ENCODE measurements at places on chromosomes 3 and 15. TPM values are rescaled to one million over a fixed set of nuclear protein-coding genes. Genes with fewer than 3 reads are reported as not detected.
A peak's percentile ranks its signal among the peaks of the same experiment; 100 is the strongest.

GRCh38 chr15:91611561-91612323, 241.8 kb upstream of the SLCO3A1 start:
- no peaks in the 10 kb centered on the region for H3K36me3 ChIP-seq
- DNase-seq = no peak

GRCh38 chr3:37537914-37538691, 323.6 kb upstream of the CTDSPL start:
- no peak overlapping the region for H3K4me3 ChIP-seq
- H3K27ac ChIP-seq = no peak overlapping the region
- peaks cover 30% of the 10 kb centered on the region for H3K4me1 ChIP-seq
- DNase-seq = peak; percentile 91
- H3K36me3 ChIP-seq = peaks cover 18% of the 10 kb centered on the region

DNA sequence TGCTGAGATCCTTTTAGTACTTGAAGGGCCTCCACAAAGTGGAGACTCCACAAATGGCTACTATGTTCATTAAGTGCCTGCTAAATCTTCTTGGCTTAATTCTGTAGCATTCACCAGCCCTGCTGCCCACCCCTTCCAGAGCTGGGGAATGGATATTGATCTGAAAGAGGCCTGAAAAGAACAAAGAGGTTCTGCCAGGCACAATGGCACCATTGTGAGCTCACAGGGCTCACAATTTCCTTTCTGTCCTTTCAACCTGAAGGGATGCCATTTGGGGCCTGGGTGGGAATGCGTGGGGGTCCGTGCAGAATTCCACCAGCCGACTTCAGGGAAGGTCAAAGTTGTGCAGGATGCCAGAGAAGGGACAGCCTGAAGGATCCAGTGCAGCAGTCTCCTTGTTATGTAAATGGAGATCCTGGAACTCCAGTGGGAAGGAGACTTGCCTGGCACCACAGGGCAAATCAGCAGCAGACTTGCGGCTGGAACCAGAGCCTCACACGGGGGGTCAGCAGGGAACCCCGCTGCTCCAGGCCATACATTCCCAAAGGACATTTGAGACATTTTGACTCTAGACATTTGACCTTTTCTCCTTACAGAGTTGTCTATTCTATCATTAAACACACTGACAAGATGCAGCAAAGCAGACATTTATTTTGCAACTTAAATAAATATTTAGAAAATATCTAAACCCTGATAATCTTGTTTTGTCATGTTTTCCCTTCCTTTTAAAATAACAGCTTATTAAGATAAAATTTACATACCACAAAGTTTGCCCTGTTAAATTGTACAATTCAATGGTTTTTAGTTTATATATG, 21.5 kb upstream of the MORF4L1 start:
- no peak overlapping the region for H3K4me3 ChIP-seq
- H3K27me3 ChIP-seq = no peaks in the 10 kb centered on the region
- H3K36me3 ChIP-seq = no peaks in the 10 kb centered on the region

GRCh38 chr15:49320351-49320750, 102.7 kb upstream of the FGF7 start:
- no peak overlapping the region for H3K4me3 ChIP-seq
- peaks cover 6% of the 10 kb centered on the region for H3K36me3 ChIP-seq
- H3K27me3 ChIP-seq = no peaks in the 10 kb centered on the region
- DNase-seq = no peak

DNA sequence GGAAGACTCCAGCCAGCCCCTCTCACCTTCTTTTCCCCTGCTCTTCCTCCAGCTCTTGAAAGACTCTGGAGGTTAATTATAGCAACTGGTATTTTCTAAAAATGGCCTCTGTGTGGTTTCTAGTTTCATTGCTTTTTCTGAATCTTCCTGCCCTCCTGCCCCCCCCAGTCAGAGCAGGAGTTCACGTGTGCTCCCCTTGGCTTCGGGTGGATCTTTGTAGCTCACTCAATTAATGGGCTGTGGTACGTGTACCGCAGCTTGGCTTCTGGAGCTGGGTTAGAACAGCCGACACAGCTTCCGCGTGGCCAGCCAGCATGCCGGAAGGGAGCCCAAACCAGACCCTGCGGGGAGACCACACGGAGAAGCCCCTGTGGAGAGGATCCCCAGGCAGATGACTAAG, 31.5 kb downstream of the TM2D3 start:
- no peak for DNase-seq
- H3K27ac ChIP-seq = no peak overlapping the region
- no peaks in the 10 kb centered on the region for H3K27me3 ChIP-seq
- H3K36me3 ChIP-seq = no peaks in the 10 kb centered on the region
- H3K4me1 ChIP-seq = peaks cover 3% of the 10 kb centered on the region

DNA sequence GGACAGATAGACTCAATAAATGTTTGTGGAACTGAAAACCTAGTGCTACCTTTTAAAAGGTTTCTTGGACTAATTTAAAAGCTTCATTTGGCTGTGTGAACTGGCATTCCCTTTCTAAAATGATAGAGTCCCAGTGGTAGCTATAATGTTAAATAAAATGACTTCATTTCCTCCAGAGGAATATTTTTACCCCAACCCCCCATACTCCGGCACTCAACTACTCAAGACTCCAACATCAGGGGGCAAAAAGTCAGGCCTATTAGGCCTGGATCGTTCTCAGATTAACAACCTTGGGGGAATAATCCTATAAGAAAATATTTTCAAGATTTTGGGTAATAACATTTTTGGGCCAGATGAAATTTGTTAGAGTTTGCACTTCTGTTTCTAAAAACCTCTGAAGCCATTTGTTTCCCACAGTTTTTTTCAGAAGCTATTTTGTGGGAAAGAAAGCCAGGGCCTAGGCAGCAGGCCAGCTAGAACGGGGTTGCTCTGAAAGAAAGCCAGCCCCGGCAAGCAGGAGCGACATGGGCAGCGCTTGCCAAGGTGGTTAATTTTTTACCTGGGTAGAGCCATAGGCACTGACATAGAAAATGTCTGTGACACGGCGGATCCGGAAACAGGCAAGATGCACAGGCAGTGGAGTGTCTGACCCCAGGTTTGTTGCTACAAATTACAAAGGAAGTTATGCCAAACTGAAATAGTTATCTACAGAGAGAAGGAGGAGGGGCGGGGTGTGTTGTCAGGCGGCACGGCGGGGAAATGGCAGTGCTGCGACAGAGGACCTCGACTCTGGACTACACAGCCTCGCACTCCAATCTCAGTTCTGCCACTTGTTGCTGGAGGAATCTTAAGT, 84.6 kb downstream of the MAGI1 start:
- H3K36me3 ChIP-seq = no peaks in the 10 kb centered on the region
- H3K27me3 ChIP-seq = no peaks in the 10 kb centered on the region
- peak; percentile 73 for DNase-seq

- H3K27ac ChIP-seq = no peak overlapping the region
- no peaks in the 10 kb centered on the region for H3K36me3 ChIP-seq
- H3K4me3 ChIP-seq = no peak overlapping the region
- H3K4me1 ChIP-seq = peaks cover 20% of the 10 kb centered on the region
These were observed 921.1 kb downstream of the ROBO1 start for GRCh38 chr3:78846718-78847117.

DNA sequence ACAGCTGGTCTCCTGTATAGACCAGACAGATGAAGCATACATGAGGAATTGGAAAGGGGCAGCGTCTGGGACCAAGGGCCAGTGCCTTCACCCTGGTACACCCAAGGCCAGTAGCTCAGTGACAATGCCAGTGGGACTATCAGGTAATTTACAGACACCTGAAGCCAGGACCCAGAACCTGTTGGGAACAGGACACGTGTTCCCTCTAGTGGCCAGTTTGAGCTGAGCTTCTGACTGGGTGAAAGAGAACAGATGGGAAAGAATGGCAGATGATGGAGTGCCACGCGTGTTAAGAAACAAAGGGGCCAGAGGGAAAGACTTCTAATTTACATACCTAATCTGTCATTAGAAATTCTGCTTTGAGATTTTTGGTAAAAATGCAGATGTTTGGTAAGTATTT, 5.1 kb upstream of the SLC25A38 start:
- H3K4me1 ChIP-seq = no peaks in the 10 kb centered on the region
- H3K27ac ChIP-seq = no peak overlapping the region
- no peaks in the 10 kb centered on the region for H3K27me3 ChIP-seq
- H3K4me3 ChIP-seq = no peak overlapping the region
- no peaks in the 10 kb centered on the region for H3K36me3 ChIP-seq

GRCh38 chr15:23472678-23473077, 25.6 kb upstream of the GOLGA6L2 start:
- H3K4me1 ChIP-seq = no peaks in the 10 kb centered on the region
- H3K4me3 ChIP-seq = no peak overlapping the region
- H3K27ac ChIP-seq = no peak overlapping the region
- DNase-seq = no peak

DNA sequence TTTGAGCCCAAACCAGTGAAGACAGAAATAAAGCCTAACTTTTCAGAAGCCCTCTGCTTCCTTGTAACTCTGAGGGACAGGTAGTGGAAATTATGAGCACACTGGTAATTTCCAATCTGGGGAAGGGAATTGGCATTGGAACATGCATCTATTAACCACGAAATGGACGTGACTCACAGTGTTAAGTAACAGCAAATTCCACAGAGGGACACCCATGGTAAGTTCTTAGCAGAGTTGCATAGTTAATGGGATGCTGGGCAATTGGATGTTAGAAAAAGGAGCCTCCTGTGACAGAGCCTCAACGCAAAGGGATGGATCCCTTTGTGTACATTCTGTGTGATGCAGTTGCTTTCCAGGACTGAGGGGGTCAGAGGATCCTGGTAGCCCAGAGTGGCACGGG, 168.6 kb downstream of the SEMA6D start:
- no peaks in the 10 kb centered on the region for H3K27me3 ChIP-seq
- no peak overlapping the region for H3K27ac ChIP-seq
- DNase-seq = no peak
- H3K36me3 ChIP-seq = no peaks in the 10 kb centered on the region
- H3K4me1 ChIP-seq = no peaks in the 10 kb centered on the region
- no peak overlapping the region for H3K4me3 ChIP-seq

DNA sequence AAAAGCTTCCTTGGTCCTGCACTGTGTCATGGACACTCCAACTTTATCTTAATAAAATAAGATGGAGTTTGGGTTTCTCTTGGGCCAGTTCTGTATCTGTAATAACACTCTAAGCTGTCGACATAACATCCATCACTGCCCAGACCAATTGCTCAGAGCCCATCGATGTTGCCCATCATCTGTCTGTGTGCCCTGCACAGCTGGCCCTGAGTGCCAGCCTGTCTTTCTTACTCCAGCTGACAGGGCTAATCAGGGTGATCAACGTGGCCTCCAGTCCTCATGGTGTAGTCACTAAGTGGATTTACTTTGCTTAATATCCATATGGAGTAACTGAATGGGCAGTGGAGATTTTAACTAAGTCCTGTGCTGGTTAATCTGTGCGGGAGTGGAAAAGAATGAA, 419.8 kb upstream of the TPM1 start:
- H3K4me3 ChIP-seq = no peak overlapping the region
- no peaks in the 10 kb centered on the region for H3K36me3 ChIP-seq
- no peaks in the 10 kb centered on the region for H3K4me1 ChIP-seq
- no peak for DNase-seq
- no peaks in the 10 kb centered on the region for H3K27me3 ChIP-seq

DNA sequence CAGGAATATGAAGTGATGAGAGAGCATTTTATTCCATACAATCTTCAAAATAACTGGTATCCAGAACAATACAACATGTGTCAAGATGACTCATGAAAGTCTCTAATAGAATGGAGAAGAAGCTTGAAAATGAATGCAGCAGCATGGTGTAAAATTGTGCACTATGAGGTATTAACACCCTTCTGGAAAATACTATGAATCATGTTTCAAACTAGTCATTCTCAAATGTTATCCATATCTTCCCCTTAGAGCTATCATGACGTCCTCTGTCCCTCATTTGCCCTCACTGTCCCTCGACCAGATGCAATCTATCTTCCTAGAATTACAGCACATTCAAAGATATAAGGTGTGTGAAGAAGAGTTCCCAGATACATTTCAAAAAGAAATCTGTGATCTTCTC, 198.2 kb downstream of the NECTIN3 start:
- H3K27ac ChIP-seq = no peak overlapping the region
- DNase-seq = no peak
- no peaks in the 10 kb centered on the region for H3K36me3 ChIP-seq

- DNase-seq = no peak
- H3K27me3 ChIP-seq = no peaks in the 10 kb centered on the region
- no peak overlapping the region for H3K4me3 ChIP-seq
- no peaks in the 10 kb centered on the region for H3K36me3 ChIP-seq
- peak overlapping the region; percentile 40 for H3K27ac ChIP-seq
These were observed 13.8 kb upstream of the TNFSF10 start for GRCh38 chr3:172536993-172537419.

GRCh38 chr3:81375921-81376320, 385.5 kb downstream of the GBE1 start:
- no peak overlapping the region for H3K27ac ChIP-seq
- no peak overlapping the region for H3K4me3 ChIP-seq
- H3K36me3 ChIP-seq = no peaks in the 10 kb centered on the region
- H3K27me3 ChIP-seq = peaks cover 3% of the 10 kb centered on the region
- no peaks in the 10 kb centered on the region for H3K4me1 ChIP-seq

DNA sequence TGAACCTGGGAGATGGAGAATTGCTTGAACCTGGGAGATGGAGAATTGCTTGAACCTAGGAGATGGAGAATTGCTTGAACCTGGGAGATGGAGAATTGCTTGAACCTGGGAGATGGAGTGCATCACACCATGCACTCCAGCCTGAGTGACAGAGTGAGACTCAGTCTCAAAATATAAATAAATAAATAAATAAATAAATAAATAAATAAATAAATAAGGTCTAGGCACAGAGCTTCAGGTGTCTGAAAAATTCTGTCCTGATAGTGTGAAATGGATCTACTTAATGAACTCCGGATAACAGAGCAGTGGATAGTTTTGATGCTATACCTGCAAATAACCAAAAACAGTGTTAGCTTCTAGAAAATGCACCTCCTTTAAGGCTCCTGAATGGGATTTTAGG, 24.3 kb upstream of the NUDT16 start:
- H3K27me3 ChIP-seq = no peaks in the 10 kb centered on the region
- no peak overlapping the region for H3K4me3 ChIP-seq
- no peak overlapping the region for H3K27ac ChIP-seq
- no peaks in the 10 kb centered on the region for H3K36me3 ChIP-seq
- DNase-seq = no peak

The ACSBG1 gene
- total RNA-seq = 7.9 TPM

The DGKG gene
- 10.6 TPM for total RNA-seq

The CHRNA7 gene
- 2.7 TPM for total RNA-seq

The SEMA5B gene
- total RNA-seq = 2.2 TPM

The RBM15B gene
- 31.8 TPM for total RNA-seq

Data from lung (tissue), 17 donors.